ENCODE measurements at places on chromosomes 5 and 9.

- DNase-seq = no peak
Observed at GRCh38 chr5:173015192-173015591, 31.6 kb downstream of the ATP6V0E1 start.

- DNase-seq = no peak
Observed at GRCh38 chr5:136040746-136041415, 12.1 kb downstream of the TGFBI start.

DNA sequence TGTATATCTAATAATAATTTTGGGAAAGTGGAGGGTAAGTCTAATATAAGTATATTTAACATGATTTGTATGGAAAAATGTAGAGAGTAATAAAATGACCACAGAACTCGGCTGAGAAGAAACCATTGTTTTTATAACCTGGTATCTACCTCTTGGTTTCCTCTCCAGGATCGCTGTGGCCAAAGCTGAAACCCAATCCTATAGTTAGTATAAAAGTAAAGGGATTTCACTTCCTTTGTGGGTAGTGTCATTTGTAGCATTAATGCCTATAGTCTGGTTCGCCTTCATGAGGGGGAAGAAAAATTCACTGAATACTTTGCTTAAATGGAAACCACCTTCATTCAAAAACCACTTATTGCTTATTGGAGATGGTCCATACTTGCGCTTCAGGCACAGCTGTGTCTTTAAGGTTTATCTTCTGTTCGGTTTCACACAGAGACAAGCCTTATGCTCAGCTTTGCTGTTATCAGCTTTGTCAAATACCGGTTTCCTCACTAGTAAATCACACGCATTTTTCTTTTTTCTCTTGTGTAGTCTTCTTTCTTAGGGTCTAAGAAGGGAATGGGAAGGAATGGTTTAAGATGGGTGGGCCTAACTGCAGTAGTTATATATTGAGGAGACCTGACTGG is 12.1 kb downstream of the PIK3R1 start:
- DNase-seq = no peak

- DNase-seq = no peak
Observed at GRCh38 chr9:125509476-125509875, 197.5 kb downstream of the MAPKAP1 start.

DNA sequence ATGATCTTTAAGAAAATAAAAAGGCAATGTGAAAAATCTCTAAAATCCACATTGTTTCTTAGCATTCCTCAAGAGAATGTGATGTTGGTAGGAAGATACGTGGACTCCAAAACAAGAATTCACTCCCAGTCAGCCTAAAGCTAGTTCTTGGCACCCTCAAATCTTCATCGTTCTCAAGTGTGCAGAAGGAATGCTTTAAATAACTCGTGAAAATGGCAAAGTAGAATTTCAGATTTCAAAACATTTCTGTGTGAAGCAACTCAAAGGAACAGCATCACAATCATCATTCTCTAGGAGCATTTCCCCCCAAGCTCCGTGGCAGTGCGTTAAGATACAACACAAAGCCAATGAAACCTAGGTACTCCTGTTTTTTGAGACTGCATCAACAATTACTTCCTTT is 185.1 kb upstream of the DMAC1 start:
- no peak for DNase-seq

- no peak for DNase-seq
Observed at GRCh38 chr5:142727735-142728047, 41.8 kb upstream of the FGF1 start.

GRCh38 chr5:117475919-117476318 is 901.3 kb upstream of the SEMA6A start:
- DNase-seq = no peak

- no peak for DNase-seq
Observed at GRCh38 chr5:1726469-1726865, 73.2 kb downstream of the MRPL36 start.

- DNase-seq = no peak
Observed at GRCh38 chr5:41878173-41878572, 7.9 kb upstream of the OXCT1 start.

- no peak for DNase-seq
Observed at GRCh38 chr9:95306819-95307218, 10.7 kb downstream of the FANCC start.

- no peak for DNase-seq
Observed at GRCh38 chr9:565528-565927, 276.0 kb upstream of the DMRT1 start.

DNA sequence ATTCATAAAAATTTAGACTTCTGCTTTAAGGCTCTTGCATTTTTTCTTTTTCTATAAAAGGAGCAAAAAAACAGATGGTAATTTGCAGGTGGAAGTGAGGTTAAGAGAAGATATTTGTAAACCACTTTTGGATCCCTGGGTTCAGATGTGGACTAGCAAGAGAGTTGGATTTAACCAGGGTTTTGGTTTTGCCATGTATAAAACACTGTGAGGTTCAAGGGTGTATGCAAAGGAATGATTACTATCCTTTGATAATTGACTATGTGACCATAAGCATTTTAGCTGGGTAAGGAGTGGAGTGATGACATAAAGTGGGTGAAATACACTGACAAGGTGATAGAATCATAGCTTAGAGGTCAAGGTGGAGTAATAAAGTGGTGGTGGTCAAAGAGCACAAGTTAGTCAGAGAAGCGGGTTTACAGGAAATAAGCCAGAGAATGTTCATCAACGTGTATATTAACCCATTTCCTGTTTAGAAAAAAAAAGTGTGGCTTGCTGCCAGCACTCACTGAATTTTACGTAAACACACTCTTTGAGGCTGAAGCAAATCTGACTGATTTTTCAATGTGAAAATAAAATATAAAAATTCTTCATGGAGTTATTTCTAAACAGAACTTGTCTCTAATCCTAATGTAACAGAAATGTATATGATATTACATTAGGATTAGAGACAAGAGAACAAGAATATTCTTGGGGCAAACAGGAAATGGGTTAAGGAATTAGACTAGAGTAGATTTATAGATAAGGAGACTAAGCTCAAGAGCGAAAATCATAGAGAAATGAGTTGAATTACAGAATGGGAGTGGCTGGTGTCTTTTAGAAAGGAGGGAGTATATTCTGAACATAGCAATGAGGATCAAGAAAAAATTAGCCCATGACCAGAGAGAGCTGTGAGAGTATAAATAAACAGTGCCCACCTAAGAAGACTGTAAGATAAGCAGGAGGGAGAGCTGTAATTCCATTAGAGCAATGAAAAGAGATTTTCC is 74.5 kb downstream of the CDKN2A start:
- no peak for DNase-seq
